ENCODE measurements at places on chromosomes 3 and 15.

DNA sequence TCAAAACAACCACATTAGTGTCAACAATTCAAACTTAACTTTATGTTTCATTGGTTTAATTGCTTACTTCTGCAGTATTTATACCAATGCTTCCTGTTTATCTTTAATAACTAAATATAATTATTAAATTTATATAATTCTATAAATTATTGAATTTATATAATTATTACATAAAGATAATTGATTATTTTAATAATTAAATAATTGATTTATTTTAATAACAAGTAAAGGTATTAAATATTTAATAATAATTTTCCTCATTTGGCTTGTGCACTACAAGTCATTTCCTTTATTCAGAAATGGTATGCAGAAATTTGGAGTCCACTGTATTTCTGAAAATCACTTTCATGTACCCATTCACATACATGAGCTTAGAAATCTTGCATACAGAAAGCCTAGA lies 156.2 kb upstream of the NSMCE3 start:
- DNase-seq = no peak

- no peak for DNase-seq
Measured at GRCh38 chr3:53144862-53145712, 14.9 kb upstream of the RFT1 start.

GRCh38 chr15:53512029-53512428 lies 247.4 kb downstream of the WDR72 start:
- no peak for DNase-seq

DNA sequence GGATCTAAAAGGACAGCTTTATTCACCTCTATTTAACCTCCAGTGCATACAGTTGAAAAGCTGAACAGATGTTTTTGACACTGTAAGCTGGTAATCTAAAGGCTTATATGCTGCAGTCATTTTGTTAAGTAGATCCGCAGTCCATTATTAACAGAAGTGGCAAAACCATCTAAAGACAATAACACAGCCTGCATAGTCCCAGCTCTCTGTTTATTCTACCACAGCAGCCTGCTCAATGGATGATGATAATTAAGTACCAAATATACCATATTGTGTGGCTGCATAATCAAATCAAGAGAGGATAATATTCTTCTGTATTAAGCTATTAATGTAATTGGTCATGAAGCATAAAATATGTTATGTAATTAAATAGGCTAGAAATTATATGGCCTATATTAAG lies 207.1 kb downstream of the MEIS2 start:
- DNase-seq = no peak

DNA sequence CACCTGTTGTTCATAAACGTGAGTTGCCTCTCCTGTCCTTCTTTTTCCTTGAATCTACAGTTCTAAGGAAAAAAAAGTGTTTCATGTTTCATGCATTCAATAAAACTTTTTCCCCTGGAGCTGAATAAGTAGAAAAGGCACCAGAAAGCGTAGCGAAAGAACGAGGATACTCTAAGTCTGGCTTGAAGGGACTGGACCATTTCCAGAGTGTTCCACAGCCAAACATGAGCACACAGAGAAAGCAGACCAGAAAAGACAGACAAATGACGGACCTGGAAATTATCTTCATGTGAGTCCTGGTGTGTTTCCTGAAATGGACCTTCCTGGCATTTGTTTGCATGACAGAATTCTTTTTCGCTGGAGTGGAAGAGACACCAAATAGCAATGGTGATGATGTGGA lies 204.7 kb downstream of the SV2B start:
- DNase-seq = no peak

- DNase-seq = no peak
Measured at GRCh38 chr15:64746356-64746755, 29.0 kb downstream of the RBPMS2 start.

DNA sequence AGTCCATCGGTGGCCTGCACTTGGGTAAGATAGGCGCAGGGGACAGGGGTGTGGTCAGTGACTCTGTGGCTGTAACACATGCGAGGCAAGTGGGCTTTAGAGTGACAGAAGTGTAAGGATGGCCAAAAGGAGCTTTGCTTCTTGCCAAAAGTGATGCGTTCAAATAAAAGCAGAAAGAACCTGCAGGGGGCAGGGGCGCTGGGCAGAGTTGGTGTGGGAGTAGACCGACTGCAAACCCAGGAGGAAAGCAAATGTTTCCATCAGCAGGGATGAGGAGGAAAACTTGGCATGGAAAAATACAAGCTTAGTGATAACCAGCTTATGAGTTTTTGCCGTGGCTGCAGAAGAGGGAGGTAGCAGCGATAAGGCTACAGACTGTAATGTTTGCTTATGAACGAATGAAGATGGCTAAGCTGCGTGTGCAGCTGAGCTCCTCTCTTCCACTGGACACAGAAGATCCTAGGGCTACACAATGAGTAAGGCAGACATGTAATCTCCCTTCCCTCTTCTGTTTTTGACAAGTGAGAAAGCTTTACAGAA lies 149.4 kb downstream of the WNT5A start:
- no peak for DNase-seq

DNA sequence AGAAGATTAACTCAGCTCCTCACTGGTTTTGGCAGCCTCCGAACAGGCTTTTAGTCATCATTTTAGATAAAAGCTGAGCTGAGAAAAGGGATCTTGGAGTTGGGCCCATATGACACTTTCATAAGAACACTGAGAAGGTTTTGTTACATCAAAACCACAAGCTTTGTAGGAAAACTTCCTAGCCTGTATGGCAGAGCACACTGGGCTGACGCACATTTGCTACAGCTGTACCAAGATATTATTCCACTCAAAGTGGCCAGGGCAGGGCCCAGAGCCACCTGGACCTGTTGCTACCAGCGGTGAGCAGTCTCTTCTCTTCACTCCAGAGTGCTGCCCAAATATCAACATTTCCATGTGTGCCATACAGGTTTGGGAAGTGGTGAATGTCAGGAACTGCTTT lies 160.5 kb upstream of the CCDC54 start:
- no peak for DNase-seq

DNA sequence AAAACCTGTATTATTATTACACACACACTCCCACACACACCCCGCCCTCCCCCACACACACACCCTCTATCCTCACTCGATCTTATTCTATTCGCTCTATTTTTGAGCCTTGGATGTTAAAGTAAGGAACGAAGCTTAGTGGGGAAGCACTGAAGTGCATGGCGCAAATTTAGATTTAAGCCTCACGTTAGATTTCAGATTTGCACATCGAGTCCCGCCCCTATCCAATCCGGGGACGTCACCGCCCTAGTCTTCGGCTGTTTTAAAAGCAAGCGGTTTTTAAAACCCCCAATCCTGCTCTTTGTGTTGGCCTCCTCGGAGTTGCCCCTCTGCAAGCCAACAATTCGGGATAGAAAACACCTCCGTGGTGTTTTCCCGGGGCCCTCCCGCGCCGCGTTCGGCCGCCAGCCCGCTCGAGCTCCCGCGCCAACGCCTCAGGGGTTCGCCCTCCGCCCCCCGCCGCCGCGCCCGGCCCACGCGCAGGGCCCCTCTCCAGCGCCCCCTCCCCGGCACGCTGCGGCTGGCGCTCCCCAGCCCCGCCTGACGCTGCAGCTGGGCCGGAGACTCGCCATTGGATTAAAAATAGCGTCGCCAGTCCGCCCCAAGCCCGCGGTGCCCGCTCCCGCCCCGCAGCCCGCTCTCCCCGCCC lies at the start of gene USP13:
TSS of gene USP13 (plus strand) at position 594 of the 649 bp plus-strand sequence. CDS start 186 bp downstream, outside the sequence.
- DNase-seq = no peak

Data from NCI-H187 treated with DMSO at 0.1 percent for 48 hours (cell line).